Activated T-cell treated with anti-CD3 and anti-CD28 coated beads, Interleukin-2, amount 50 U/mL, for 72 hours (primary cell): ENCODE measurements at places on chromosomes 4 and X. TPM values are rescaled to one million over a fixed set of nuclear protein-coding genes. Genes with fewer than 3 reads are reported as not detected.

SPANXA2 gene
- total RNA-seq, result not detected

LRIT3 gene
- 0.46 TPM for total RNA-seq

ARHGEF38 gene
- total RNA-seq, result not detected

USP17L15 gene
- total RNA-seq, result not detected

OPRPN gene
- not detected for total RNA-seq

GAGE12E gene
- not detected for total RNA-seq

TCEAL2 gene
- 0.53 TPM for total RNA-seq

HTN3 gene
- not detected for total RNA-seq

KIT gene
- total RNA-seq, result 0.07 TPM

FOXR2 gene
- total RNA-seq, result not detected

HERC5 gene
- 21.1 TPM for total RNA-seq

RCHY1 gene
- total RNA-seq, result 42.0 TPM

S100P gene
- 84.6 TPM for total RNA-seq

PLK4 gene
- total RNA-seq, result 44.7 TPM

DOK7 gene
- total RNA-seq, result not detected

MGAT4D gene
- not detected for total RNA-seq

TIGD4 gene
- 0.39 TPM for total RNA-seq

EFNB1 gene
- 5.7 TPM for total RNA-seq

SLC26A1 gene
- not detected for total RNA-seq

MSX1 gene
- not detected for total RNA-seq

RBMX gene
- 315 TPM for total RNA-seq

ITIH6 gene
- not detected for total RNA-seq

KCTD8 gene
- not detected for total RNA-seq

SPATA18 gene
- not detected for total RNA-seq

RNF212 gene
- total RNA-seq, result 3.9 TPM

DAPP1 gene
- total RNA-seq, result 48.1 TPM

ERCC6L gene
- total RNA-seq, result 6.5 TPM

CTSO gene
- 5.1 TPM for total RNA-seq

NEXMIF gene
- total RNA-seq, result 0.24 TPM

BMPR1B gene
- total RNA-seq, result not detected

SMIM31 gene
- not detected for total RNA-seq

IL15 gene
- 2.1 TPM for total RNA-seq

NDST4 gene
- not detected for total RNA-seq

MAGIX gene
- 0.84 TPM for total RNA-seq

PDCL2 gene
- total RNA-seq, result not detected

RAB41 gene
- total RNA-seq, result not detected

LAP3 gene
- total RNA-seq, result 97.7 TPM

SPANXN5 gene
- total RNA-seq, result not detected

TMPRSS11E gene
- not detected for total RNA-seq

FGFBP2 gene
- 11.6 TPM for total RNA-seq

MAGEC1 gene
- total RNA-seq, result not detected

AWAT2 gene
- not detected for total RNA-seq

ATP6AP2 gene
- 50.5 TPM for total RNA-seq

GUCY1A1 gene
- 0.28 TPM for total RNA-seq

CYLC1 gene
- total RNA-seq, result not detected

MTNR1A gene
- total RNA-seq, result not detected

ETDA gene
- total RNA-seq, result not detected
